ENCODE measurements at places on chromosomes 6 and 20.

DNA sequence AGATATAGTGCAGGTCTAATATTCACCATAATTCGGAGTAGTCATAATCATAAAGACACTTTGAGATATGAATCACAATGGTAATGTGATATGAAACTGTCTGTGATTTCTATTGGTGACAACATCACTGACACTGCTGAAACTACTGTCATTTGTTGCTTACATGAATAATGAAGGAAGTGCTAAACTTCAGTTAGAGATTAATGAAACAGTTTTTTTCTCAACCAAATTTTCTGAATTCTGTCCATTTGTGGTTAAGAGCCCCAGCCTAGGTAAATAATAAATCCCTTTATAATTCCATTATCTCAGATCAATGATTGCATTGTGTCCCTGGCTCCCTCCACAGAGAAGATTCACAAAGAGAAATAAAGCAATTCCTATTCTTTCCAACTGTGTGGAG, 122.6 kb downstream of the HIVEP2 start:
- H3K4me3 ChIP-seq: peak overlapping the region; percentile 61
- H3K27me3 ChIP-seq: no peaks in the 10 kb centered on the region
- peaks cover 20% of the 10 kb centered on the region for H3K36me3 ChIP-seq
- no peak for DNase-seq

- H3K27ac ChIP-seq: no peak overlapping the region
- H3K27me3 ChIP-seq: no peaks in the 10 kb centered on the region
- peaks cover 2% of the 10 kb centered on the region for H3K4me1 ChIP-seq
- no peak overlapping the region for H3K4me3 ChIP-seq
- H3K36me3 ChIP-seq: no peaks in the 10 kb centered on the region
These were observed 91.8 kb upstream of the TNFAIP3 start for GRCh38 chr6:137775227-137775626.

- no peak overlapping the region for H3K27ac ChIP-seq
- H3K4me1 ChIP-seq: no peaks in the 10 kb centered on the region
- no peak overlapping the region for H3K4me3 ChIP-seq
- no peaks in the 10 kb centered on the region for H3K27me3 ChIP-seq
- no peak for DNase-seq
These were observed 102.4 kb downstream of the AHI1 start for GRCh38 chr6:135395136-135395535.

GRCh38 chr6:101395345-101395744, 1.8 kb downstream of the GRIK2 start:
- H3K27ac ChIP-seq: no peak overlapping the region
- no peaks in the 10 kb centered on the region for H3K36me3 ChIP-seq
- no peak for DNase-seq
- peaks cover 63% of the 10 kb centered on the region for H3K27me3 ChIP-seq
- H3K4me3 ChIP-seq: no peak overlapping the region

DNA sequence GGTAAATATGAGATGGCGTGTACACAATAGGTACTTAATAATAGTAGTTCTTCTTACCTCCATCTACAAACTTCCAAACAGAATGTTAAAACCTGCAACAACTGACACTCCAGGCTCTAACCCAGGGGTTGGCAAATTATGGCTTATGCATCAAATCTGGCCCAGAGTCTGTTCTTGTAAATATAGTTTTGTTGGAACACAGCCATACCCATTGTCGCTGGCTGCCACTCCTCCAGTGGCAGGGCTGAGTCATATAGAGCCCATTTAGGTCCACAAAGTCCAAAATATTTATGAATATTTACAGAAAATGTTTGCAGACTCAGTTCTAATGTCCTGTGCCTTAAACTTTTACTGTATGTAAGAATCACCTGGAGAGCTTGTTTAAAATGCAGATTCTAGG, 69.9 kb upstream of the BTBD3 start:
- no peak overlapping the region for H3K27ac ChIP-seq
- H3K27me3 ChIP-seq: no peaks in the 10 kb centered on the region
- no peak for DNase-seq
- H3K4me1 ChIP-seq: no peaks in the 10 kb centered on the region
- no peak overlapping the region for H3K4me3 ChIP-seq

DNA sequence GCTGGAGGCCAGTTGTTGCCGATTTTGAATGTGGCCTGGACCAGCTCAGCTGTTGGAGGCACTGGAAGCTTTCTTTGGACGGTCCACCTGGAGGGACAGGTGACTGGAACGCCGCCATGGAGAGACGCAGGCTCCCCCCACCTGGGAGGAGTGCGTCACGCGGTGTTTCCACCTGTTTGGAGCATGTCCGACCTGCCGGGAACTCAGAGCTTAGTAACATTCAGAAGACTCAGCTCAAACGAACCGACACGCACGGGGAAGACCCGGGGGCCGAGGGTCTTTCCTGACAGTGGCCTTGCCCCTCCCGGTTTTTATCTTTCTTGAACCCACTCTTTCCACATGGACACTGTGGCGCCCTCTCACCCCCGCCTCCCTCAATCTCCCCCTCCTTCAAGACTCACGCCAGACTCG, 141.6 kb downstream of the SMOC2 start:
- no peak for DNase-seq
- peaks cover 4% of the 10 kb centered on the region for H3K27me3 ChIP-seq
- H3K36me3 ChIP-seq: no peaks in the 10 kb centered on the region
- no peak overlapping the region for H3K27ac ChIP-seq
- H3K4me1 ChIP-seq: no peaks in the 10 kb centered on the region
- no peak overlapping the region for H3K4me3 ChIP-seq

- H3K36me3 ChIP-seq: no peaks in the 10 kb centered on the region
- no peak for DNase-seq
- H3K27ac ChIP-seq: no peak overlapping the region
- no peaks in the 10 kb centered on the region for H3K27me3 ChIP-seq
- H3K4me3 ChIP-seq: no peak overlapping the region
These were observed 9.4 kb upstream of the ANGPT4 start for GRCh38 chr20:925516-925915.

GRCh38 chr6:121830736-121831135, 395.3 kb downstream of the GJA1 start:
- no peak for DNase-seq
- peaks cover 2% of the 10 kb centered on the region for H3K27me3 ChIP-seq
- H3K4me3 ChIP-seq: no peak overlapping the region
- H3K27ac ChIP-seq: no peak overlapping the region

DNA sequence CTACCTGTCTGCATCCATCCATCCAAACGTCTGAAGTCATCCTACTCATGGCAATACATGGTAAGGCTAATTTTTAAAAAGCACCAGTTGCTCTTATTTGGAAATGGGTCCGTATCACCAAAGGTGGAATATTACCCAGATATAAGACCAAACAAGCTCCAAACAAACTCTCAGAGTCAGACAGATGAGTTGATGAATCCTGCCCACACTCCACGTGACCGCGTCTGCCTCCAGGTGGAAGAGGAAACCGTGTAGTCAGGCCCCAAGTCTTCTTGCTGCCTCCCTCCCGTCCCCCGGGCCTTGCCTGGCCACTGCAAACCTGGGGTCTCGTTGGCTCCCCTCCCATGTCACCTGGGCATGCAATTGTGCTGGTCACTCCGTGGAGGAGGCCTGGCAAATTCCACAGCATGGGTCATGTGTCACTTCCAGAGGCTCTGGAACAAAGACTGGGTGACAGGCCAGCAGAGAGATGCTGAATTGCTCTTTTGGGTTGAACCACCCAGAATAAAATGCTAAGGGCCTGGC, 31.8 kb downstream of the CTCFL start:
- no peak overlapping the region for H3K4me3 ChIP-seq
- no peak overlapping the region for H3K27ac ChIP-seq
- H3K36me3 ChIP-seq: no peaks in the 10 kb centered on the region
- H3K27me3 ChIP-seq: peaks cover 6% of the 10 kb centered on the region

DNA sequence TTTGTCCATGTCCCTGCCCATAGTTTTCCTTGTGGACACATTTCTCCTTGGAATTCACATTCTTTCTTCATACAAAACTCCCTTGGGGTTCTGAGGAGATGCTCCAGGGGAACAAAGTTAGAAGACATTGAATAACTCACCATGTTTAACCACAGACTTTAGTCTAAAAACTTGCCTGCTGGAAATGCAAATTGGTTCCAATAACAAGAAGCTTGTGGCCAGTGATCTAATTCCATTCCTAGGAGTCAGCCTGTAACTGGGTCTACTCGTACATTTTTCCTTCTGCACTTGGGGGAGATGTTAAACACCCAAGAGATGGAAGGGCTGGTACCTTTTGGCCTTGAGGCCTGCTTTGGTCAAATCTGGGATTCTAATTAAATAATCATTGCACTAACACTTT, 60.2 kb downstream of the SCML4 start:
- no peak overlapping the region for H3K27ac ChIP-seq
- no peak overlapping the region for H3K4me3 ChIP-seq
- H3K36me3 ChIP-seq: peaks cover 23% of the 10 kb centered on the region
- peaks cover 19% of the 10 kb centered on the region for H3K4me1 ChIP-seq

GRCh38 chr6:42059743-42060142, 9.4 kb downstream of the TAF8 start:
- H3K4me1 ChIP-seq: peaks cover 5% of the 10 kb centered on the region
- peaks cover 57% of the 10 kb centered on the region for H3K36me3 ChIP-seq
- H3K4me3 ChIP-seq: no peak overlapping the region
- H3K27ac ChIP-seq: no peak overlapping the region
- H3K27me3 ChIP-seq: no peaks in the 10 kb centered on the region

- H3K27me3 ChIP-seq: peaks cover 4% of the 10 kb centered on the region
- DNase-seq: no peak
These were observed 101.4 kb upstream of the PDE7B start for GRCh38 chr6:135750081-135750480.

GRCh38 chr6:27672113-27672799, 199.4 kb upstream of the ZNF184 start:
- H3K4me1 ChIP-seq: peaks cover 45% of the 10 kb centered on the region
- H3K36me3 ChIP-seq: peaks cover 8% of the 10 kb centered on the region
- peak overlapping the region; percentile 66 for H3K4me3 ChIP-seq
- H3K27ac ChIP-seq: peak overlapping the region; percentile 75
- H3K27me3 ChIP-seq: peaks cover 82% of the 10 kb centered on the region
- DNase-seq: peak; percentile 51

DNA sequence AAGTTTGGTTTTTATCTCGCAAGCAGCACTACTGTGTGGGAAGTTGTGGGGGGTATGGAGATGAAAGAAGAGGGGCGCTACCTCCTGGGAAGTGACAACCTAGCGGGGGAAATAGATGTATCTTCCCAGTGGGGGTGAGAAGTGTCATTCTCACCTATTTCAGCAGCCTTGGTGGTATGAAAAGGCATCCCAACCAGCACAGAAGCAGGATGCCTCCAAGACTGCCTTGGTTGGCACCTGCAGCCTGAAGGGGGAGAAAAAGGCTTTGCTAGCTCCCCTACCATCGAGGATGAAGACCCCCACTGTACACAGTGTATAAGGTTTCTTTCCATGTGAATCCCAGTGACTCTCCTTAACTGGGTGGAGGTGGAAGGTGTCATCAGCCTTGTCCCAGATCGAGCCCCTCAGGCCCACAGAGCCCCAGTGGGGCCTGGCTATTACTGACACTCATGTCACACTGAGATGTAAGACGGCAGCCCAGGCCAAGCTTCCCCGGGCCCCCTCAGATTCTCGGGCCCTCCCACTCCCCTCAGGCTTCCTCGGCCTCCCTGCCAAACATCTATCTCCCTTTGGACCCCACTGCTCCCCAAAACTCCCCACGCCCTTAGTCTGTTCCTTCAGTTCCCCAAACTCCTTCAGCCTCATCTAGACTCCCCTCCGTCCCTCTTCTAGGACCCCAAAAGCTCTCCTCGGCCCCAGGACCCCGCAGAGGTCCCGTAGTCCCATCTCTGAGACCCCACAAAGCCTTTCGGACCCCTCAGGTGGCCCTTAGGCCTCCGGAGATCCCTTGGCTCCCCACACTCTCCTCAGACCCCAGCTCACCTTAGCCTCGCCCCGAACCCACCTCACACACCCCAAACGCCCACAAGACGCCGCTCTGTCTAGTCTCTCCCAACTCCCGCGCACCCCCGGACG, 688 bp downstream of the COMMD7 start:
- H3K27me3 ChIP-seq: no peaks in the 10 kb centered on the region
- H3K4me3 ChIP-seq: peak overlapping the region; percentile 94
- H3K27ac ChIP-seq: peak overlapping the region; percentile 92
- H3K4me1 ChIP-seq: peaks cover 56% of the 10 kb centered on the region
- DNase-seq: peak; percentile 23

DNA sequence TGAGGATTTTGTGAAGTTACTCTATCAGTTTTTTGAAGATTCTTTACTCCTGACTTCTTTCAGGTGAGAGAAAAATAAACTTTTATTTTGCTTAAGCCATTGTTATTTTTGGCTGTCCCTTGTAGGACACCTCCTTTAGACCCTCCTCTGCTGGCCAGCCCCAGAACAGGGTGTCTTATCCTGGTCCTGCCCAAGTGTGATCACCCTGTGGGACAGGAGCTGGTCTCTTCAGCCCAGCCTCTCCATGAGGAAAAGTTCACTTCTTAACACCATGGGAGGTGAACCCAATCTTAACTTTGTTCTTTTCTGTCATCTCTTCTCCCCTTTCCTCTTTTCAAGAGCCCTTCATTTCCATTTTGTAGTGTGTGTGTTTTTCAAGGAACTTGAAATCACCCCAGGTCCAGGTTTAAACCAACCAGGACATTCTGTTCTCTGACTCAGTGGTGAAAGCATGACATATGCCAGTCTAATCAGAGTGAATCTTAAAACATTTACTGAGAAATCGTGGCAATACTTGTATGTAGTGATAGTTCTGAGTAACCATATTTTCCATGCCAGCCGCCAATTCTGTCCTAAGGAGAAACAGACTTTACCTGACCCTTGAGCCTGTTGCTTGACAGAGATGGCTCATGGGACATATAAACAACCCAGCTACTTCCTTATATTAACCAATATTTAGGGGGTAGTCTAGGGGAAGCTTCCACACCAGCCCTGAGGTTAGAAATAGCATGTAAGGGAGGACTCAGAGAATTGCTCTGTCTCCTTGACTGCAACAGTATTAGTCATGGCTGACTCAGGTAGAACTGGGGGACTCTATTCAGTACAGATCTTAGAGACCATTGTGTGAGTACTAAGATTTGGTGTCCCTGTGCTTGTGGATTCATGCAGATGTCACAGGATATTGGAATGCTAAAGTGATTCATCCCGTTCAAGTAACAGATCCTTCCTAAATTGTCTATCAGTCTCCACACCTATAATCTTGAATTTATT, 48.8 kb downstream of the FLRT3 start:
- no peak for DNase-seq
- H3K36me3 ChIP-seq: no peaks in the 10 kb centered on the region
- H3K4me3 ChIP-seq: no peak overlapping the region
- no peaks in the 10 kb centered on the region for H3K27me3 ChIP-seq

- no peak for DNase-seq
- H3K27me3 ChIP-seq: no peaks in the 10 kb centered on the region
- H3K4me3 ChIP-seq: no peak overlapping the region
- no peaks in the 10 kb centered on the region for H3K36me3 ChIP-seq
These were observed 431.7 kb downstream of the TFAP2A start for GRCh38 chr6:9983168-9983567.

GRCh38 chr6:142627474-142627873, 317.5 kb downstream of the HIVEP2 start:
- H3K4me3 ChIP-seq: peak overlapping the region; percentile 3
- no peaks in the 10 kb centered on the region for H3K4me1 ChIP-seq
- H3K27me3 ChIP-seq: no peaks in the 10 kb centered on the region
- H3K36me3 ChIP-seq: no peaks in the 10 kb centered on the region

DNA sequence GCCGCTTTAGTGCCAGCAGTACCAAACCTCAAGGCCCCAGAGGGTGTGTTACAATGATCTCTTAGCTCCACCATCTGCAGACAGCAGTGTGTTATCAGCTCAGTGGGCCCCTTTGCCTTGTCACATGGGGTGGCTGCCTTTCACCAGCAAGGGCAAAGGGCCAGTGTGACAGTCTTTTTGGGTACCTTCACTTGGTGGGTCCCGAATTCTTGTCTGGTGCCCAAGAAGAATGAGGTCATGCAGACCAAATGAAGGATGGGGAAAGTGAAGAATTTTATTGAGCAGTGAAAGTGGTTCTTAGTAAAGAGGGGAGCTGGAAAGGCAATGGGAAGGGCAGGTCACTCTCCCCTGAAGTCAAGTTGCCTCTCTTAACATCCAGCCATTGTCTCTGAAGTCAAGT, 2.9 kb upstream of the SMIM28 start:
- no peaks in the 10 kb centered on the region for H3K36me3 ChIP-seq
- no peaks in the 10 kb centered on the region for H3K27me3 ChIP-seq
- DNase-seq: no peak
- no peak overlapping the region for H3K27ac ChIP-seq
- no peak overlapping the region for H3K4me3 ChIP-seq
